Regular cardiac myocyte (primary cell): ENCODE measurements at places on chromosomes 11 and 22. TPM values are rescaled to one million over a fixed set of nuclear protein-coding genes. Genes with fewer than 3 reads are reported as not detected.

OR51B2 gene
- total RNA-seq: 0.28 TPM in 1 of 2 replicates, not detected in the other

MN1 gene
- total RNA-seq: 1.3 and 3.1 TPM in 2 replicates

MOGAT2 gene
- not detected in 2 replicates for total RNA-seq

LARGE1 gene
- 7.1 and 16.1 TPM in 2 replicates for total RNA-seq

SERHL2 gene
- total RNA-seq: 3.6 and 4.8 TPM in 2 replicates

CDK2AP2 gene
- 16.6 and 20.9 TPM in 2 replicates for total RNA-seq

SGSM1 gene
- under 0.01 and 0.28 TPM in 2 replicates for total RNA-seq

TRIM21 gene
- total RNA-seq: 18.6 and 25.5 TPM in 2 replicates

TLCD5 gene
- total RNA-seq: 7.5 and 11.6 TPM in 2 replicates

SYVN1 gene
- total RNA-seq: 12.4 and 15.1 TPM in 2 replicates

NAALAD2 gene
- 0.58 and 0.85 TPM in 2 replicates for total RNA-seq

APOA5 gene
- total RNA-seq: under 0.01 TPM in 1 of 2 replicates, not detected in the other

TMEM121B gene
- under 0.01 TPM in 2 replicates for total RNA-seq

CRACR2B gene
- total RNA-seq: 0.58 and 1.4 TPM in 2 replicates

SPINDOC gene
- total RNA-seq: 8.2 and 22.4 TPM in 2 replicates

OR4A16 gene
- not detected in 2 replicates for total RNA-seq

RGL4 gene
- not detected in 2 replicates for total RNA-seq

BMAL1 gene
- 7.3 and 14.1 TPM in 2 replicates for total RNA-seq

NEFH gene
- under 0.01 and 1.7 TPM in 2 replicates for total RNA-seq

CEND1 gene
- total RNA-seq: 0.28 and 0.96 TPM in 2 replicates

WT1 gene
- total RNA-seq: 0.28 and 0.38 TPM in 2 replicates

SRPRA gene
- total RNA-seq: 48.5 and 90.3 TPM in 2 replicates

OR8A1 gene
- not detected in 2 replicates for total RNA-seq

ART1 gene
- not detected in 2 replicates for total RNA-seq

OR8D4 gene
- not detected in 2 replicates for total RNA-seq

MFNG gene
- total RNA-seq: 0.28 and 0.58 TPM in 2 replicates

PAMR1 gene
- total RNA-seq: 185 and 938 TPM in 2 replicates

CCDC81 gene
- 2.5 and 12.1 TPM in 2 replicates for total RNA-seq

MUC5B gene
- not detected in 2 replicates for total RNA-seq

MUC5AC gene
- total RNA-seq: not detected in 2 replicates
